Right renal cortex interstitium (tissue), 3 donors: ENCODE measurements at places on chromosomes 4 and X.

DNA sequence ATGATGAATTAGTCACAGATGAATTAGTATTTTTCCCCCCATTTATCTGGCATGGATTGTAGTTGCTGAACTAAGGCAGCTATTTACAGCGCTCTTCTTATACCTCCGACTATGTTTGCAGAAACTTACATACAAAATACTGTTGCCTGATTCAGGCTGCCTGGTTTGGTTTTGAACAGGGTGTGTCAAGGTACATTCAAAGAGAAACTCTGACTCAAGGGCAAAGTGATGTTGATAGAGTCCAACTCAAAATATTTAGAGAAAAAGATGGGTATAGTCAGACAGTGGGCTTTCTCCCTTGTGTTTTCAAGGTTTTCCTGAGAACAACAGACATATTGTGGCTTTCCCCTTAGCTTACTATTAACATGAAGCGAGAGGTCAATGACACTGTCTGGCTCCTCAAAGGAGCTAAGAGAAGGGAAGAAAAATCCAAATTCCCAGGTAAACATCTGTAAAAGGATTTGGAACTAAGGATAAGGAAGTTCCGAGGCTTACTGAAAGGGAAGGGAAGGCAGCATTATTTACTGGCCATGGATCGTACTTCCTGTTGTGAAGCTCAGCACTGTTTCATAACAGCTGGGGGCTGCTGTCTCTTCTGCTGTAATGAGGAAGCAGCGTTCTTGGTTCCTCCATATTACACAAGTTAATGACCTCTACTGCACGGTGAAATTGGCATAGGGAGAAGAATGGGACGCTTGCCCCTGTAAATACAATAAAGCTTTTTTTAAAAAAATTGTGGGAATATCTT lies 30.9 kb downstream of the FAM9C start:
- no peak for DNase-seq

- no peak for DNase-seq
Observed at GRCh38 chr4:6197433-6198174, 2.7 kb downstream of the JAKMIP1 start.

GRCh38 chr4:76306882-76307659 lies 538 bp downstream of the STBD1 start:
- no peak for DNase-seq

GRCh38 chr4:158201322-158201721 lies 9.0 kb upstream of the TMEM144 start:
- DNase-seq: no peak

DNA sequence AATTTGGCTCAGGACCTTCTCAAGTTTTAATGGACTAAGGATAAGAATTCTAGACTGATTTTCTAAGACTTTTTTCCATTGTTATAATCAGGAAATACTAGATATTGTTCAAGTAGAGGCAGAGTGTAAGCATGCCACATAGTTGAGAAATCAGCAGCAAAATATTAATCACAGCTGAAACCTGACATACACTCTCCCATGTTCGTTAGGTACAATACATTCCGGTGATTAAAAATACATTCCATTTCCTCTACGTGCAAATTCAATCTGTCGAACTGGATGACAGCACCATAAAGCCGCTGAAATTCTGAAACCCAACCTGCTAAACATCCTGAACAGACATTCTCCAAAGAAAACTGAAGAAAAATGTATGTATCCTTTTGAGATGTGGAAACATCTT lies 587.6 kb upstream of the DIPK2B start:
- no peak for DNase-seq

GRCh38 chr4:111231281-111231680 lies 608.4 kb upstream of the PITX2 start:
- DNase-seq: no peak

DNA sequence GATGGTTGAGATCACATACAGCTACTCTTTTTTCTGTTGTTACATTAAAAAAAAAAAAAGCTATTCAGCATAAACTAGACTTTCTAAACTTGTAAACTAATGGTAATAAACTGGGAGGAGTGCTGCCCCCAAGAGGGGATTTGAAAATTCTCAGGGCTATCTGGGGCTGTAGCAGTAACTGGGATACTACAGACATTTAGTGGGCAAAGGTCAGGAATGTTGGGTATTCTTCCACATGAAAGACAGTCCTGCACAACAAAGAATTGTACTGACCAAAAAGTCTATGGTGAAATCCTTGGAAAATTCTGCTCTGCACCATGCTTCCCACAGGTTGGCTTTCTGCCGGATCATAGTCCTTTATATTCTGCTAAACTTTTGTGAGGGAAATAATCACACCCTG lies 232.6 kb upstream of the BOD1L1 start:
- DNase-seq: no peak

- DNase-seq: no peak
Observed at GRCh38 chr4:127748957-127749356, 18.8 kb downstream of the SLC25A31 start.

DNA sequence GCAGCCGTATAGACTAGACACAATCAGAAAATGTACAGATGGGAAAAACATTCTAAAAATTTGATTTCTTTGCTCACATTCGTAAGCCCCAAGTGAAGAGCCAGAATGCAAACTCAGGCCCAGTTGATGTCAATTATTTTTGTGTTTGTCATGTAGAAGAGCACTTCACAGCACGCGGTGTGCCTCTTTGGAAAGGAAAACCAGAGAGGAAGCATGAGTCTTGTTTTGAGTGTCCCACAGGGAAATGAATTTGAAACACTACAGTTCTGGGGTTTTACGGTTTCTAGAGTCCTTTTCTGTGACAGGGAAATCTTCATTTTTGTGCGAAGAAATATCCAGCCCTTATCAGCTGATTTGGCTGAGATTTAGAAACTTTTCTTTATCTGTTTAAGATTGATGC lies 554.6 kb upstream of the BOD1L1 start:
- no peak for DNase-seq

DNA sequence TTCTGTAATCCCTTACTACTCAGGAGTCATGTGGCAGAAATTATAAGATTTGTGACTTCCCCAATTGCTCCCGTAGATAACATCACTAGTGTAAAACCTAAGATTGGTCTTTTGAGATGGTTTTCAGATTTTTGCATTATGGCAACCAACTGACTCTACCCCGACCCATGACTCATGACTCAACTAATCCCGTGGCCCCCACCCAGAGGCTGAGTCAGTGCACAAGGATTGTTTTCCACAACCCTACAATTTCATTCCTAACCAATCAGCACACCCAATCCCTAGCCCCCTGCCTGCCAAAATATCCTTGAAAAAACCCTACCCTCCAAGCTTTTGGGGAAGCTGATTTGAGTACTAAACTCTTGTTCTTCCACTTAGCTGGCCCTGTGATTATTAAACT lies 109.4 kb upstream of the FAM9C start:
- DNase-seq: no peak

DNA sequence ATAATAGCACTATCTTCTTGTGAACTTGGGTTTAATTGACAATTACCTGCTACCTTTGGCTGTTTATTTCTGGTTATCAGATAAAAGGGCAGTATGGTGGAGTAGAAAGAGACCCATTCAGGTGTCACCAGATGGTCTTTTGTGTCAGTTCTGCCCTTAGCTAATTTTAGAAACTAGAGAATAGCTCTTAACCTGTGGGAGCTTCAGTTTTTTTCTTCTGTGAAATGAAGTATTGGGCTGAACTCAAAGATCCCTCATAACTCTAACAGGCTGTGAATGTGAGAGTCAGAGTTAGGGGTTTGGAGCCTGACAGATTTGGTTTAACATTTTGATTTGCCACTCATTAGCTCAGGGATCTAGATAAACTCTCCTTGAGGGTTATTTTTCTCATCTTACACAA lies 335.2 kb downstream of the PPP1R2C start:
- no peak for DNase-seq

GRCh38 chr4:36325926-36326325 lies 44.5 kb downstream of the DTHD1 start:
- no peak for DNase-seq

GRCh38 chrX:141989134-141989533 lies 85.4 kb downstream of the MAGEC1 start:
- no peak for DNase-seq

GRCh38 chr4:22869235-22869634 lies 176.5 kb downstream of the GBA3 start:
- no peak for DNase-seq

GRCh38 chrX:144896323-144896722 lies 351.0 kb upstream of the SPANXN1 start:
- DNase-seq: no peak

GRCh38 chrX:16836371-16836770 lies 33.8 kb downstream of the RBBP7 start:
- DNase-seq: no peak

- DNase-seq: peak; percentile 31
Observed at GRCh38 chr4:122827879-122828601, 1.4 kb downstream of the FGF2 start.

DNA sequence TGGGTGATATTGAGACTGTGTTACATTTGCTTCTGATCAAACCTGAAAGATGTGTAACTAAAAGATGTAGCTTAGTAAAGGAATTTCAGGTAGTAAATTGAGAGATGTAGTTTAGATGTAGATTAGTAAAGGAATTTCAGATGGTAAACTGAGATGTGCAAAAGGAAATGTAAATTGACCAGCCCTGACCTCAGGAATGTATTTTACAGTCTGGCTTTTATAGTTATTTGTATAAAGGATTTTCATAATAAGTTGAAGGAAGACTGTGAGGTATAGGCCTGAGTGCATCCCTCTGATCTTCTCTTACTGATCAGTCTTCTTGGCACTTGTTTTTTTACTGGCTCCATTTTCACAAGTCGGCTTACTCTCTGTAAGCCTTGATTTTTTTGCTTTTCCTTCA lies 3.2 kb downstream of the KLHL2 start:
- DNase-seq: no peak

GRCh38 chr4:16056681-16057385 lies 27.0 kb downstream of the PROM1 start:
- no peak for DNase-seq
